ENCODE measurements at places on chromosomes 3 and 15.

DNA sequence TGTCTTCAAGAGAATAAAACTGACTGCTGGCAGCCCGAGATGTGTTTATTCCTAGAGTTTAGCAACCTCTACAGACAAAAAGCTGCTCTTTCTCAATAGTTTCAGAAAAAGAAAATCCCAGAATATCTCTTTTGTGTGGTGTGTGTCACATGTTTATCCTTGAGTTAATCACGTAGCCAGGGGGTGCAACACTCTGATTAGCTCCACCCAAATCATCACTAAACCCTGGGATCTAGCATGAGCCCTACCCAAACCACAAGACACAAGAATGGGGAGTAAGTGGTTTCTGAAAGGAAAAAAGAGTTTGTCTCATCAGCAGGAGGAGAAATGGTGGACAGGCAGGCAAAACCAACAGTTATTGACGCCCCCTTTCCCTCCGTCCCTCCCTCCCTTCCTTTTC lies 78.5 kb upstream of the AGBL1 start:
- no peak for DNase-seq

DNA sequence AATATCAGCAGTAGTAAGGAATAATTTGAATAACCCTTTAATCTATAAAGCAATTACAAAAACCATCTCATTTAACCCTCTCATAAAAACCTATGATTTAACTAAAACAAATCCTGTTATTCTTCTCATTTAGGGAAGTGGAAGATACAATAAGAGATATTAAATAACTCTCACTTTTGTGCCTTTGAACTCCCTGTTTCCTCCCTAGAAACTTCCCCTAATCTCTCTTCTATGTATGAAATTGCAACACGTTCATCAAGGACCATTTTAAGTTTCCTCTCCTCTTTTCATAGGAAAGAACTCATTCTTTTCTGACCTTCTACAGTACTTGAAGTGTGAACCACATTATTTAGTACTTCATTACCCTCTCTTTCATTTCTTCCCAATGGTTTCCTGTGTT lies 18.8 kb upstream of the FAM81A start:
- DNase-seq, result no peak

DNA sequence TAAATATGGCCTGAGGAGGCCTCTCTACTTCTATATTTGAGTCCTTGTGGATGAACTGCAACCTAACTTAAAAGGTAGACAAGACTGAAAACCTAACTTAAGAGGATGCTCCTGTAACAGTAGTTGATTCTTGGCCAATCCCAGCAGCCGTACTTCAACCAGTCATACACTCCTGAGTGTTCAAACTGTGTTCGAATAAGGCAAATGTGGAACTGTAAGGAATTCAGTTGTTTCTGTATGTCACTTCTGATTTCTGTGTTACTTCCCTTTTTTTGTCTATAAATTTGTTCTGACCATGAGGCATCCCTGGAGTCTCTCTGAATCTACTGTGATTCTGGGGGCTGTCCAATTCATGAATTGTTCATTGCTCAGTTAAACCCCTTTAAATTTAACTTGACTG lies 20.5 kb downstream of the GALK2 start:
- DNase-seq, result no peak

DNA sequence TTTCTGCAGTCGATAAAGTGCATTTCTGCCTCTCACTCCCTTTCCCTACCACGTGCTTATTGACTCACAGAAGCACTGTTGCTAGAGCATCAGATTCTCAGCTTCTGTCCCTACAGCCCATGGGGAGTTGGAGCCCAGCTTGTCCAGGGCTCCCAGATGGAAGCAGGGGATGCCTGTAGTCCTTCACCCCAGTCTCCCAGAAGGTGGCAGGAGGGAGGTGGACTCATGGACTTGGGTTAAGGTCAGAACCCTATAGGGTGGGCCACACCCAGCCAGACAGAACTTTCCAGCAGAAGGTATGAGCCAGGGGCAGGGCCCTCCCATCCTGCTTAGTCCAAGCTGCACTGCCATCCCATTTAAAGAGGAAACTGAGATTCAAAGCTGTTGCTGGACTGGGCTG lies 33.1 kb upstream of the SEMA3F start:
- no peak for DNase-seq

- DNase-seq, result no peak
Measured at GRCh38 chr3:147416931-147417330, 7.8 kb downstream of the ZIC1 start.

GRCh38 chr3:57717205-57717868 lies 24.5 kb upstream of the DENND6A start:
- no peak for DNase-seq

DNA sequence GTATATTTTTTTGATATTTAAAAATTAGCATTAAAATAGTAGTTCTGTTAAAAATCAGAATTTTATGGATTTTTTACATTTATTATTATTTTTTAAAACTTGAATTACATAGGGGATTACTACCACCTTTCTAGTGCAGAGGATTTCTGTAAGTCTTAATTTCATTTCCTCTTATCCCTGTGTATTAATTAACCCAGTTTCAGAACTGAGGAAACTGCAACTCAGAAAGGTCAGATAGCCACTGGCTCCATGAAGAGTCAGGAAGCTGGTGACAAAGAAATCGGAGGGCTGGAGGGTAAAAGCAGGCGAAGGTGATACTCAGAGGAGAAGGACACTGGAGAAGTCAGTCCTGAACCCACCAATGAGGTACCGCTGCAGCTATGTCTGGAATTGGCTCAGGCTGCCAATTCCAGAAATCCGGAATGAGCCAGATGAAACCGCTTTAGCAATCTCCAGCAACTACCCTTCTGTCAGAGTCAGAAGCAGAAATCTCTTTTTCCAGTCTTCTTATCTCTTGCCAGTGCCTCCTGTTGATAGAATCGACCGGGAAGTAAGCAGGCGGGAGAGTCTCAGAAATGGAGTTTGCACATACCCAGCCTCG lies 308.5 kb downstream of the SV2B start:
- no peak for DNase-seq

DNA sequence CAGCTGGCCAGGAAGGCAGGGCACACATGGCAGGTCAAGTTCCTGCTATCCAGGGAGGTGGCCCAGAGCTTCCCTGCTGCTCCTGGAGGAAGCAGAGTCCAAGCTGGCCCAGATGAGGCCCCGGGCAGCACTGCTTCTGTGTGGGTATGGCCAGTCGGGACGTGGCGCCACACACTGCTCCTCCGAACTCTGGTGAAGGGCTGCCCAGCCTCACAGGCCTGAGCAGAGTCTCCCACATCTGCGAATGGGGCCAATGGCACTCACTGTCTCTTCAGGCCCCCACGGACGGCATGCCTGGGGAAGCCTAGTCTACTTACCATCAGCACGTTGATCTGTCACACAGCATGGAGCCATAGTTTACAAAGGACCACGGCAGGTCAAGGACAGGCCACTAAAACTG lies 2.5 kb upstream of the PLA2G4F start:
- no peak for DNase-seq

GRCh38 chr3:46705022-46705530 lies 3.9 kb downstream of the TMIE start:
- peak; percentile 36 for DNase-seq

GRCh38 chr3:30473374-30474051 lies 132.9 kb upstream of the TGFBR2 start:
- DNase-seq, result no peak

GRCh38 chr15:65980824-65981456 lies 111.6 kb downstream of the RAB11A start:
- DNase-seq, result no peak

DNA sequence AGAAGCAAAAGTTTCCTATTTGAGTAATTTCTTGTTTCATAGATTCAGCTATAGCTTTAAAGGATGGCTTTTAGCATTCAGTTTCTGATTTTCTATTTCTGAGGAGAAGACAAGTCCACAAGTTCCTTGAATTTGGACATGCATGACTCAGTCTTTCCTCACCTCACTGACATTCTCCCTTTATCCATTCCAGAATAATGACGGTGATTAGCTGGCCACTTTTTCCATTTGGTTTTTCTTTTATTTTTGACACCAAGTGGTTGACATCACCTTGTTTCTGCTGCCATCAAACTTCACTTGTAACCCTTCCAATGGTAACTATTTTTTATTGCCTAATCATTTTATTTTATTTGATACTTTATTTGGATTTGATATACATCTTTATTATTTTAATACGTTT lies 404.4 kb upstream of the KCNMB2 start:
- no peak for DNase-seq

DNA sequence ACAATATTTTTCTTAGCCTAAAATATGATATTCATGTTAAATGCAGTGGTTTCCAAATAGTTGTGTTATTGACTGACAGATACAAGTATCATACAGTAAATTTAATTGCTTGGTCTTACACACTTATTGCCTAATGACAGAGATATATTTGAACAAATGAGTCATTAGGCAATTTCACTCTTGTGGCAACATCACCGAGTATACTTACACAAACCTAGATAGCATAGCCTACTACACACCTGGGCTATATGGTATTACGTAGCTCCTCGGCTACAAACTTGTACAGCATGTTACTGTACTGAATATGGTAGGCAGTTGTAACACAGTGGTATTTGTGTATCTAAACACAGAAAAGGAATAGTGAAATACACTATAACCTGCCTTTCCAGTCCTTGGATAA lies 50.3 kb downstream of the SERPINI1 start:
- no peak for DNase-seq

DNA sequence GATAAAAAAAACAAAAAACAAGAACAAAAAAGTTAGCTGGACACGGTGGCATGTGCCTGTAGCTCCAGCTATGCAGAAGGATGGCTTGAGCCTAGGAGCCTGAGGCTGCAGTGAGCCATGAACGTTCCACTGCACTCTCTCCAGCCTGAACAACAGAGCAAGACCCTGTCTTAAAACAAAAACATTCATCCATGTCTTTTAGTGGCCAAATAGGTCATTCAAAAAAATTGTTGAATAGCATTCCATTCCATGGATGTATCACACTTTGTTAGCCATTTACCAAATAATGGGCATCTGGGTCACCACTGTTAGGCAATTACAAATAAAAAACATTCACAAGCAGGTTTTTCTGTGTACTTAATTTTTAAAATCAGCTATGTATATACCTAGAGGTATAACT lies 139.7 kb downstream of the STAG1 start:
- no peak for DNase-seq

DNA sequence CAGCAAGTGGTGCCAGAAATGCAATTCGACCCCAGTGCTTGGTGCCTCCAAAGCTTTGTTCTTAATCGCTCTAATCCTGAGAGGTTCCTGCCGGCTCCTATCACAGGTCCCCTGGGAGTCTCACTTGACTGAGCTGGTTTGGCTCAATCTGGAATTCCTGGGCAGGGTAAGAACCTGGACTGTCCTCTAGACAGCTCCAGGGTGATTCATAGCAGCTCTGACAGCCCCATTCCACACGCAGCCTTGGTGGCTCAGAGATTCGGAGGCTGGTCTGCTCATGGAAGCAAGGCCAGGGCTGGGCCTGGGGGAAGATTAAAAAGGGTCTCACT lies 37.9 kb downstream of the MYO5C start:
- DNase-seq, result no peak

- no peak for DNase-seq
Measured at GRCh38 chr3:16203671-16204629, 29.5 kb downstream of the GALNT15 start.

DNA sequence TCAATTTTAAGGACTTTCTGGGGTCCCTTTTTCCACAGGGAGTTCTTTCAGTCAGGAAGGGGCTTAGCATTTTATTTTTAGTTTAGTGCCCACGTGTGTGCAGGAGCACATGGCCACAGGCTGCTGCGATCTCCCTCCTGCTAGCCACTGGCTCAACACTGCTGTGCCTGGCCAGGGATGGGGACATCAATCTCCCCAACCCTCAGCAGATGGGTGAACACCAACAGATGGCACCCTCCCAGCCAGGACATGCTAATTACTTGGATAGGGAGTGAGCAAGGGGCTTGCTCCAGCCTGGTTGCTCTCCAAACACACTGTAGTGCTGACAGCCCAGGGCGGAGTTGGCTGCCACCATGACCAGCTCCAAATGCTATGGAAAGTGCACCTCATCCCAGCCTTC lies 7.4 kb upstream of the RIOX2 start:
- no peak for DNase-seq

- DNase-seq, result no peak
Measured at GRCh38 chr3:139199421-139200010, 144.3 kb upstream of the MRPS22 start.

GRCh38 chr3:59381282-59381681 lies 331.5 kb upstream of the CFAP20DC start:
- no peak for DNase-seq

DNA sequence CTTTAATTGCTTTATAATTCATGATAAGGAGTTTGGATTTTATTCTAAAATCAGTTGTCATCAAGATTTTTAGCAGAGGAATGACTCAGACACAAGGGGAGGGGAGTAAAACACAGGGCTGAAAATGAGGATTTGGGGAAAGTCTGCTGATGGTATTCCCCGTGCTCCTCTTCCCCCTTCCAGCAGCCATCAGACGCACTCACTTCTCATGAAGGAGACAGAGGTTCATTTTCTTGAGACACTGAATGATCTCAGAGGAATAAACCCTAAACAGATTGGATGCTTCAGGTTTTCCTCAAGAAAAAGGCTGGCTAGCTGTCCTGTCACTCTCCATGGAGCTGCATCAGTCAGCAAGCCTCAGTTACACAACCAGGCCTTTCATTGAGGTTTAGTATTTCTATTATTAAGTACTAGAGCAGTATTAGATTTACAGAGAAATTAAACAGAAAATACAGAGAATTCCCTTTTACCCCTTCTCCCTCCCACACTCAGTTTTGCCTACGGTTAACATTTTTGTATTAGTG lies 166.4 kb downstream of the C3orf70 start:
- DNase-seq, result no peak

- DNase-seq, result no peak
Measured at GRCh38 chr15:99406120-99406519, 154.8 kb downstream of the LRRC28 start.

DNA sequence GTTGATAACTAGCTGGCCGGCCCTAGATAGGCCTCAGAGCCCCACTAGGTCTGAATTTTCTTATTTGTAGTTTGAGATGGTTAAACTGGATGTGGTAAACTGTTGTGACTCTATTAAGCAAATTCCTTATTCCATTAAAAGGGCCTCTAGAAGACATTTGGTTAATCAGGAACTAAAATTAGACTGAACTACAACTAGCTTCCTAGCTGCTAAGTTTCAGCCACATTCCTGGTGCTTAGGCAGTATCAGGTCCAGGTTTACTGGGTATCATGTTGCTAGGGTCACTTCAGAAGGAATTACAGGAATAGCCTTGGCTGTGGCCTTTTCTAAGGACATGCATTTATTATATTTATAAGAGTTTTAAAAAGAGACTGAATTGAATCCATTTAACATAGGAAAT lies 136.3 kb downstream of the PLD1 start:
- DNase-seq, result no peak

DNA sequence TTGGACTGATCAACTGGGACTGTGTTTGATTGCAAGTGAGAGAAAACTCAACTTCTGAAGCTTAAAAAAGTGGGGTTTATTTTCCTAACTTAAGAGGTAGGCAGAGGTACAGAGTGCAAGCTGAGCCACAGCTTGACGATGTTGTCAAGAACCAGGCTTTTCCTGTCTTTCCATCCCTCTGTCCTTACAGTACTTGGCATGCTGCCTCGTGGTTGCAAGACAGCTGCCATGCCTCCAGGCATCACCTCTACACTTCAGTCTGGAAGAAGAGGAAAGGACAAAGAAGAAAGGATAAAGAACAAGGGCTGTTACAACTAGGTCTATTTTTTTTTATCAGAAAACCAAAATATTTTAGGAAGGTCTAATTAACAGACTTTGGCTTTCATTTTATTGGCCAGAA lies 51.8 kb upstream of the GALNT15 start:
- no peak for DNase-seq

GRCh38 chr3:185069037-185070030 lies 83.5 kb downstream of the C3orf70 start:
- DNase-seq, result no peak

- no peak for DNase-seq
Measured at GRCh38 chr3:44968447-44968858, 7.5 kb downstream of the ZDHHC3 start.
